GM10248 (cell line): ENCODE measurements at places on chromosomes 12 and 14.

DNA sequence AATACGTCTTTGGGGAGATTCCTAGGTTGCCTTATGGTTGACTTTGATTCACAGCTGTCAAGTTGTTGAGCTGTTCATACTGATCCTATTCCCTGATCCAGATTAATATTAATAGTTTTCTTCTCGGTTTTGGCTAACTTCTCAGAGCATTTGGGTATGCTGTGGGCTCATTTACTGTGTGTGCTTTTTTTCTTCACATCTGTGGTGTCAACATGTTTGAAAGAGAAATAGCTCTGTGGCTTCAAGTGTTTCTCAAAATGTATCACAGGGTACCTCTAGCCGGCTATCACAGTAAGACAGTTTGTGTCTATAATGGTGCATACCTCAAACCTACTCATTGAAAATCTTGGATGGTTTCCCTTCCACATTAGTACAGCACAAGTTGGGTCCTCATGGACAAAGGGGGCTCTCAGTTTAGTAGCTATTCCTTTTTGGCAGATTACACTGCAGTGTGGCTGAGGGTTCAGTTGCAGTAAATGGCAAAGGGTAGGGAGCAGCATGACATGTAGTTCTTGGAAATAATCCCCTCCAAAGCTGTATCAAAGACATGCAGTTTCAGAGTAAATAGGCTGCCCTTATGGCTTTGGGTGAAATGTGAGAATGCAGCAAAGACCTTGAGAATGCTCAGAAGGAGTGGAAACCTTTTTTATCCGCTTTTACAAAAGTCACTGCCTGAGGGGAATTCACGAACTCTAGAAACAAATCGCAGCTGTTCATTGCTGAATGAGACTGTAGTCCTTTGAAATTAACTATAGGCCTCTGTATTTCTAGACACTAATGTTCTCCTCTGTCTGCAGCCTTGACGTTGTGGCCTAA lies 102.4 kb upstream of the ATF1 start:
- DNase-seq: peak; percentile 41

GRCh38 chr14:70171726-70172125 lies 17.0 kb downstream of the SLC8A3 start:
- peak; percentile 23 for DNase-seq

DNA sequence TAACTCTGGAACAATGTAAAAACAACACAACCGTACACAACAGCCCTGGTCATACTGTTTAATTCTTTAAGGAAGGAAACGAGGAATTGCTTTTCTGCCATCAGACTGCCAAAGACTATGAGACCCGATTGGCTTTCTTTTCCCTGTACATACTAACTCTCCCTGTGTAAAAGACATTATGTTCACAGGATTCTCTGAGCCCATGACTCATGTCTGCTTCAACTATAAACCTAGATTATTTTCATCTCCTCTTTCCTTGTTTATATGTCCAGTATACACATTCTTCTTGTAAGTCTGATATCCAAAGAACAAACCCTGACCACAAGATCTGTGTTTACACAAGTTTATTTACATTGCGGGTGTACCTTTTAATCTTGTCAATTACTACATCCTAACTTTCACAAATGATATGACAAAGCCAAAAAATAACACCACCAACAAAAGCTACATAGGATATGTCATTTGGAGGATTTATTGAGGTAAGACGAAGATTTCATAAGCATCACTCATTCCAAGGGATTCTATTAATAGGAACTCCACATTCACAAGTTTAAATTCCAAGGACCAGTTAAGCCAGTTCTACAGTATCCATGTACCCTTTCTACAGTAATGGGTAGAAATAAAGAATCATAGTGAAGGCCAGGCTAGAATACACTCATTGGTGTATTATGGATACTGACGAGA lies 67.3 kb downstream of the STXBP6 start:
- no peak for DNase-seq

DNA sequence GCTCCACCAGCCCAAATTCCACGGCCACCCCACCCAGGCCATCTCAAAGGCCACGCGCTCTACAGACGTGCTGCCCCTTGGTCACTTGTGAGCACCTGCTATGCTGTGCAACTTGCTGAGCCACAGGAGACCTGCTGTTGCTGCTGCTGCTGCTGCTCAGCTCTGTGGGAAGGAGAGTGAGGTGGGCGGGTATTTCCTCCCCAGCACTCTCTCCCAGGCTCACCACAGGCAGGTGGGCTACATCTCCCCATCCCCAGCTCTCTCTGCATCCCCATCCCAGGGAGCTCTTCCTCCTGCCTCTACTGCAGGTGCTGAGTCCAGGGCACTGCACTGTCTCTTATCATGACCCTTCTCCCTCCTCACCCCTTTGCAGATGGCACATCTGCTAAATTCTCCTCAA lies 306.9 kb downstream of the BCL11B start:
- DNase-seq: no peak

DNA sequence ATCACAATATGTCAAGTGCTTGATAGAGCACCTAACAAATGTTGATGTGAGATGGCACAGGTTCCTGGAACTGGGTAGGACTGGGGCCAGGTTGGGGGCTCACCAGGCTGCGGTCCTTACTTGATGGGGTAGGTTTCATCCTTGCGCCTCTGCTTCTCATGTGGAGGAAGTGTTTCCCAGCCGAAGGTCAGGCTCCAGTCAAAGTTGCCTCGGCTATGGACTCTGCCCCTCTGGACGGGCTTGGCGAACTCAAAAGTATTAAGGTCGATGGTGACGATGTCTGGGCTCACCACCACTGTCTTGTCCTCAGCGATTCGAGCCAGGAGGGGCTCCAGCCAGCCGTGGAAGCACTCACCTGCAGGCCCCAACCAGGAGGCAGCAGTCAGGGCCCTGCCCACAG lies 17.5 kb upstream of the CELA1 start:
- DNase-seq: no peak

DNA sequence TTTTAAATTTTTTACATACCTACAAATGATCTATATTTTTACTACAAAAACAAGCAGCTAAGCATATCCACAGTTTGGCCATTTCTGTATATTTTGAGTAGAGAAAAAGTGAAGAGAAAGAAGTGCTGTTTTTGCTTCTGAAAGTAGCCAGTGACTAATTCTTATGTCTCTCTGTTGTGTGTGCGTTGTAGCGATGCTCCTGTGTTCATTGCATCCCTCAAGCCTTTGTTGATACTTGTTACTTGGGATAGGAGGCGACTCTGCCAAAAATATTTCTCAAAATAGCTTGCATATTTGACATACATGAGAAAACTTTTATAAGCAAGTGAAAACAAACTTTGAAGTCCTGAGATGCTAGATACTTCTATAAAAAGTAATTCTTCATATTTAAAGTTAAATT lies 714.1 kb downstream of the FSCB start:
- no peak for DNase-seq

- no peak for DNase-seq
Measured at GRCh38 chr14:24108336-24108874, 6.2 kb upstream of the DCAF11 start.

- DNase-seq: no peak
Measured at GRCh38 chr12:8609061-8609570, 3.5 kb downstream of the AICDA start.

GRCh38 chr12:98725476-98726247 lies 80.6 kb downstream of the APAF1 start:
- peak; percentile 48 for DNase-seq

- DNase-seq: no peak
Measured at GRCh38 chr12:10088955-10089900, 9.6 kb downstream of the CLEC1A start.

GRCh38 chr12:72207079-72207478 lies 65.1 kb upstream of the TRHDE start:
- no peak for DNase-seq

- peak; percentile 77 for DNase-seq
Measured at GRCh38 chr12:64608901-64609535, 1.3 kb upstream of the RASSF3 start.

- DNase-seq: no peak
Measured at GRCh38 chr12:111203446-111203845, 165.4 kb downstream of the PHETA1 start.

- DNase-seq: no peak
Measured at GRCh38 chr12:107967170-107967569, 161.9 kb upstream of the WSCD2 start.

- peak; percentile 68 for DNase-seq
Measured at GRCh38 chr12:111056618-111057521, 136.5 kb upstream of the MYL2 start.

DNA sequence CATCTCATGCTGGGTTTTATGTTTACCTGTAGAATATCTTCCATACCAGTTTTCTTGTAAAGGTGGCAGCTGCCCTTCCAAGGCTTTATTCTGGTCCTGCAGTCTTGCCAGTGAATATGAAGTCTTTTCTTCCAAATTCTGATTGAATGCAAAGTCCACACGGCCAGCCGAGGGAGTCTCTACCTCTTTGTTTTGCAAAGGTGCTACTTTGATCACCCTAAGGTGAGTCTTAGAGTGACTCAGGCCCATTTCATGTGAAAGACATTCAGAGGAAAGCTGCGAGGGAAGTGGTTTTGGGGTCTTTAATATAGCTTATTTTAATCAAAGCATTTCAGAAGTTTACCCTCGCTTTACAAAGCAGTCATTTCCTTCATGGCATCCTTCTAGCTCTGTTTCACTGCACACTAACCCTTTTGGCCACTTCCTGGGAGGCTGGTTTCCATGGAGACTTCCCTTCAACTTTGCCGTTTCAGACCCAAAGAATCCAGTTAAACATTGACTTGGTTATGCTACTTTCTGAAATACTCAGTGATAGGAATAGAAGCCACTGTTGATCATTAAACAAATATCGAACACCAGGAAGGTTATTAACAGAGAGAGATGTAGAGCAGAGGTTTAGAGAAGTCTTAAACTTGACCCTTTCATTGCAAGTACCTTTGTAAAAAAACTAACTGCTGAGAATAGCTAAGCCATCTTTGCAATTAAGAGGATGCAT lies at the start of gene CCDC198:
Gene CCDC198 (minus strand): TSS at position 391 of the 715 bp plus-strand sequence. CDS start 142 bp downstream, at position 249.
- DNase-seq: no peak

DNA sequence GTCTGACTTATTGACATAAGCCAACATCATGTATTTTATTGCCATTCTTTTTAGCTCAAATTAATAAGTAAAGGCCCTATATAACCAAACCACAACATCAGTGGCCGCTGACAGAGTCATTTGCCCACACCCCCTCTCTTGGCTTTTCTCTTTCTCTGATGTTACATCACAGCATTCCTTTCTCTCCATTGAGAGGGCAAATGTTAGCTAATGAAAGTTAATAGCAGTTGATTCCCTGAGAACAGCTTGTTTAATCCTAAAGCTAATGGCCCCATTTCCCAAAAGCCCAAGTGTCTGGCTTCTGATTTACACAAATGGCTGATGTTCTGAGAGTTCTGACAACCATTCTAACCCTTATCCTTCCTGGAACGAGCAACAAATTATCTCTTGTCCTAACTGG lies 308.8 kb downstream of the SNAPC1 start:
- DNase-seq: no peak

GRCh38 chr14:96917442-96917963 lies 120.3 kb downstream of the VRK1 start:
- no peak for DNase-seq

DNA sequence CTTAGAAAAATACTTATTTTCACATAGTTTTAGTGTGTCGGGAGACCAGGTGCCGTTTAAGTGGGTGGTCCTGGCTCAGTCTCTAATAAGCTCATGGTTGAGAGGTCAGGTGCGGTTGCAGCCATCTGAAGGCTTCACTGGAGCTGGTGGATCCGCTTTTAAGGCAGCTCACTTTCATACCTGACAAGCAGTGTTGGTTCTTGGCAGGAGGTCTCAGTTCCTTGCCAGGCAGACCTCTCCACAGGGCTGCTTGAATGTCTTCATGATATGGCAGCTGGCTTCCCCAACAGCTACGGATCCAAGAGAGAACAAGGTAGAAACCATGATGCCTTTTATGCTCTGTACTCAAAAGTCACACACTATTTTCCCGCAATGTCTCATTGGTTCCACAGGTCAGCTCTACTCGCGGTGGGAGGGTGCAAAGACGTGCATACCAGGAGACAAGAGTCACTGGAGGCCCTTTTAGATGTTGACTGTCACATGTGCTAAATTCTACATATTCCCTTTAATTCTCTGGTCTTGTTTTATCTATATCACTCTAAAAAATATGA lies 8.0 kb upstream of the ZDHHC17 start:
- DNase-seq: no peak

- no peak for DNase-seq
Measured at GRCh38 chr14:29278301-29279263, 512.0 kb downstream of the FOXG1 start.

DNA sequence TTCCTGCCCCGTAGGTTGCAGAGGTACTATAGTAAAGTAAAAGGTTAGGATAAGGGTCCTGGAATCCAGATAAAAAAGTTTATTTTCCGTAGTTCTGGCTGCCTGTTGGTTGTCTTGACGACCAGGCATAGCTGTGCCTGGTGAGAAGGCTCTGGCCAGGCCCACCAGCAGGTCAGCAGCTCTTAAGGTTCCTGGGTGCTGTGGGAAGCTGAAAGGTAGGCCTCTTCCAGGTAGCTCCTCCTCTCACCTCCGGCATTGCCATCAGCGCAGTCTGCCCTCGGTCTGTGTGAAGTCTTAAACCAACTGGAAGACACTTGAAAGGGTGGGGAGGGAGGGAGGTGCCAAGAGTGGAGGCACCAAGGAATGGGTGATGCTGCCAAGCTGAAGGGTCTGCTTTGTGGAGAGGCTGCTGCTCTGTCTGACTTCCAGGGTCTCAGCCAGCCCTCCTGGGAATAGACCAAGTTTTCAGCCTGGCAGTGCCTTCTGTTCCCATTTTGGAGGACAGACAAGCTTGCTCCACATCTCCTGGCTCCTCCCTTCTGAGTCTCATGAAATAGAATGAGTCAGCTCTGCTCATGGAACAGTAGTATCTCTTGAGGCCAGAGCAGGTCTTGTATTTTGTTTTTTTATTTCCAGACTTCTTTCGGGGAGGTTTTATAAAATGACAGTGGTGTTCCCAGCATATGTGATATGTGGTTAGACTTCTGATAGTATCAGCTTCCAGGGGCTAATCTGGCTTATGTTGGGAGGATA lies 5.2 kb upstream of the ACADS start:
- no peak for DNase-seq

GRCh38 chr12:5485454-5485853 lies 53.5 kb downstream of the NTF3 start:
- no peak for DNase-seq

GRCh38 chr14:106174206-106174605 lies 647.8 kb downstream of the TMEM121 start:
- DNase-seq: no peak

GRCh38 chr12:105138248-105138647 lies 30.7 kb downstream of the WASHC4 start:
- no peak for DNase-seq

DNA sequence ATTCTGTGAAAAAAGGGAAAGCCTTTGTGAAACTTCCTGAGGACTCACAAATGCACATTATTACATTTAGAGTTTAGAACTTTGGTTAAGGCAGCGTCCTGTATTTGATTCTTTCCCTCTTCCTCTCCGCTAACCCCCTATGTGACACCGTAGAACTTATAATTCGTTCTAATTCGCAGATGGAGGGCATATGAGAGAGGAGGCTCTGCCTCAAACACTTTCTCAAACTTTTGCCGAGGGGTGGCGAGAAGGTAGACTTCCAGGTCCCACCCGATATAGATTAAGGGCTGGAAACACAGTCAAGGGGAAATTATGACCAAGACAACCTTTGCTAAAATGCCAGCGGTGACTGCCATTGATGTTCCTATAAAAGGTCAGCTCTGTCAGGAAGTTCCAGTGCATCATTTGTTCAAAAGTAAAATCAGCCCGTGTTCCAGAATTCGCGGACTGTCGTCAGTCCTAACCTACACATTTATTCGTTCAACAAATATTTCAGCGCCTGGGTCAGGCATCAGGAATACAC lies 904 bp upstream of the PAPOLA start:
- no peak for DNase-seq
